Activated T-cell treated with anti-CD3 and anti-CD28 coated beads for 4 hours (primary cell): ENCODE measurements at places on chromosomes 12 and 14.

GRCh38 chr12:10320643-10321042 lies 13.0 kb downstream of the KLRD1 start:
- no peak for DNase-seq

DNA sequence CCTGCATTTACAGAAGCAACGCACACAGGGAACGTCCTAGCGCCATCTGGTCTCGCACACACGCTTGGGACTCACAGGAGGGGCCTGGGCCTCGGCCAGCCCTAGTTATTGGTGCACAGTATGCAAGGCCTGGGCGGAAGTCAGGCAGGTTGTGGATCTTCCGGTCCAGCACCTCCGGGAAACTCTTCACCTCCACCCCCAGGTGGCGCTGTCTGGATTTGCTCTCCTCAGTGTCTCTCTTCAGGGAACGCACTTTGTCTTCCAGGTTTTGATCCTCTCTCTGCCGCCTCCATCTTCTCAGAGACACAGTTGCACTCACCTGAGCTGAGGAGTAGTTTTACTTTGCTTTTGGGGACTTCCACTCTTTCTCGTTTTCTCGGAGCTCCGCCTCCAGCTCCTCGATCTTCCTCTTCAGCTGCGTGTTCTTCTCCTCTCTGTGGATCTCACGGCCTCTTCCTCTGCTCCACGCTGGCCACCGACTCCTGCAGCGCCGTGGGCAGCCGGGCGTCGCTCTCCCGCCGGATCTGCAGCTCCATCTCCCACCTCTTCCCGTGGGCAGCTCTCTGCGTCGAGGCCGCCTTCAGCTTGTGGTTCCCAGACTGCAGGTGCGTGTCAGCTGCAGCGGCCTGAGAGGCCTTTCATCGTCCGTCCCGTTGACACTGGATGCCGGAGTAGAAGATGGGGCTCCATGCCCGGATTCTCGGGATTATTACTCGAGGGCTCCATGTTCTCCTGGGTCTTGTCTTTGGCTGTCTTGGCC lies 933.8 kb downstream of the TMEM121 start:
- peak; percentile 48 for DNase-seq

- DNase-seq, result no peak
Observed at GRCh38 chr14:54310151-54310850, 86.5 kb upstream of the CDKN3 start.

- DNase-seq, result no peak
Observed at GRCh38 chr12:38385486-38385885, 68.9 kb downstream of the ALG10B start.

DNA sequence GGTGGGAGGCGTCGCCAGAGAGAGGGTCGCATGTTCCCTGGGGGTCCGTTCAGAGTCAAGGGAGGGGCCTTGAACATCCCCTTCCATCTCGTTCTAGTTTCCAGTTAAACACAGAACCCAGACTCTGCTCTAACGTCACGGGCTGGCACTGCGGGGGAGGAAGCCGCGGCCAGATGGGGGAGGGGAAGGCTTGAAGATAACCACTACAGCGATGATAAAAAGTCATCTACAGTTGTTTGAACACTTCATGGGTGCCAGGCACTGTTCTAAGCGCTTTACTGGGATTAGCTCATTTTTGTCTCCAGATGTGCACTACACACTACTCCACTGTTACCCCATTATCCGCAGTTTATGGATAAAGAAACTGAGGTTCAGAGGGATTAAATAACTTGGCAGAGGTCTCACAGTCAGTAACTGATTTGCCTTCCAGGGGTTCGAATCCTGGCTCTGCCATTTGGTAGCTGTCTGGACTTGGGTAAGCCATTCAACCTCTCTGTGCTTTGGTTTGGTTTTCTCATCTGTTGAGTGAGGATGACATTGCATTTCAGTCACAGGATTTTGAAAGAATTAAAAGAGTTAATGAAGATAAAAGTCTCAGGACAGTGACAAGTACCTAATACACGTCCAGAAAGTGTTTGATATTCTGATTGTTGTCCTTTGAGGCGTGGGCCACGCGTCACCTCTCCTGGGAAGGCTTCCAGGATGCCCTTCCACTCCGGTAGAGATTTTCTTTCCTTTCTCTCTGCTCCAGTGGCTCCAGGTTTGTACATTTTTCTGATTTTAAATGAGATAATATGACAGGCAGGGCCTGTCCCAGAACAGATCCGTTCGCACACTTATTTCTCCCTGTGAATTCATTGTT lies 798 bp upstream of the RASAL1 start:
- DNase-seq, result peak; percentile 50

- DNase-seq, result no peak
Observed at GRCh38 chr14:99320621-99321235, 48.7 kb upstream of the BCL11B start.

- DNase-seq, result no peak
Observed at GRCh38 chr12:79766705-79767464, 76.1 kb upstream of the PAWR start.

GRCh38 chr12:4849795-4850345 lies 59.8 kb upstream of the KCNA1 start:
- DNase-seq, result no peak

- DNase-seq, result no peak
Observed at GRCh38 chr14:99936738-99937474, 128.3 kb upstream of the EVL start.

DNA sequence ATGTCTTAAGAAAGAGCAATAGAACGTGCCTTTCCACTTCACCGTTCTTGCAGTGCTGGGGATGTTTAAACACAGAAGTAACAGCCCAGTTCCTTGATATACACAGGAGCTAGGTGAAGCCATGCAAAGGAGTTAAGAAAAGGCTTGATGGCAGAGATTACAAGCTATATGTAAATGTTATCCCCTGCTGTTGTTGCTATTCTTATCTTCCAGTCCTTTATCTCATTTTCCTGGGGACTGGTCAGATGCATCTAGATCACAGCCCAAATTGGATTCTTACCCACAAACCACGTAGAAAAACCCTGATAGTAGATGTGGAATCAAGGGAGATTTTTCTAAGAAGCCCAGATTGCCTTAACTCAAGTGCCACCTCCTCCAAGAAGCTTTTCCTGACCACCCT lies 5.5 kb downstream of the ASCL1 start:
- DNase-seq, result no peak
